ENCODE measurements at places on chromosomes 11 and 22. TPM values are rescaled to one million over a fixed set of nuclear protein-coding genes. Genes with fewer than 3 reads are reported as not detected.

Gene KRTAP5-1
- polyA plus RNA-seq: not detected

Gene PYGM
- 260 TPM for polyA plus RNA-seq

- H3K27me3 ChIP-seq: no peaks in the 10 kb centered on the region
- H3K36me3 ChIP-seq: no peaks in the 10 kb centered on the region
- no peak overlapping the region for H3K27ac ChIP-seq
- peaks cover 4% of the 10 kb centered on the region for H3K4me1 ChIP-seq
- DNase-seq: no peak
Measured at GRCh38 chr11:113684496-113684895, 21.6 kb downstream of the TMPRSS5 start.

GRCh38 chr22:35150183-35151107, 84.5 kb downstream of the ISX start:
- H3K27me3 ChIP-seq: no peaks in the 10 kb centered on the region
- no peak overlapping the region for H3K4me3 ChIP-seq
- no peaks in the 10 kb centered on the region for H3K4me1 ChIP-seq
- H3K36me3 ChIP-seq: no peaks in the 10 kb centered on the region

DNA sequence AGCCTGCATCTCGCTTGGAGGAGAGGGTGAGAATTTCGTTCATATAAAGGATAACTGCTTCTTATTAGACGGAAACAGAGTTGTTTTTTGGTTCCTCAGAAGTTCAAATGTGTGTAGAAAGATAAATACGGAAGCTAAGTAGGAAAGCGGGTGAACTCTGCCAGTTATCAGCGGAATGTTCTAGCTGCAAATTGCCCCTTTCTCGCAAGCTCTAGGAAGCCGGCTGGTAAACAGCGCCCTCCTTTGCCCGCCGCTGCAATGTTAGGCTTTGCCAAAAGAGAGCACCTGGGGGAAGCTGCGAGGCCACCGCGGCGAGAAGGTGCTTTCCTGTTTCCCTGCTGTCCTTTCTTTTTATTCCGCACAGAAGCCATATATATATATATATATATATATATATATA, 67.0 kb downstream of the IGLL5 start:
- H3K27me3 ChIP-seq: no peaks in the 10 kb centered on the region
- no peaks in the 10 kb centered on the region for H3K36me3 ChIP-seq
- no peak overlapping the region for H3K27ac ChIP-seq
- DNase-seq: no peak
- no peak overlapping the region for H3K4me3 ChIP-seq
- H3K4me1 ChIP-seq: no peaks in the 10 kb centered on the region

- H3K4me1 ChIP-seq: peaks cover 6% of the 10 kb centered on the region
- H3K4me3 ChIP-seq: no peak overlapping the region
- no peaks in the 10 kb centered on the region for H3K27me3 ChIP-seq
- DNase-seq: no peak
- H3K27ac ChIP-seq: no peak overlapping the region
- no peaks in the 10 kb centered on the region for H3K36me3 ChIP-seq
Measured at GRCh38 chr11:20457001-20457799, 69.7 kb downstream of the PRMT3 start.

DNA sequence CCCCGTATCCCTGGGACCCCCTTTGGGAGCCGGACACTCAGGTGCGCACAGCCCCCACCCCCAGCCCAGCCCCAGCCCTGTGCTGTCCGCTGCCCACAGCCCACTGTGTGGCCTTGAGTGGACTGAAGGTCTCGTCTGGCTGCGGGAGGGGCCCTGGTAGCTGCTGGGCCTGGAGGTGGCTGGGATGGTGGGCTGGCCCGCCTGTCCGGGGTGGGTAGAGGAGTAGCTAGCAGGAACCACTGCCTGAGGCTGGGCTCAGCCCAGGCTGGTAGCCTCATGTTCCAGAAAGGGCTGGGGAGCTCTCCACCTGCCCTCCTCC, 4.6 kb upstream of the MUC6 start:
- no peak for DNase-seq
- no peaks in the 10 kb centered on the region for H3K4me1 ChIP-seq
- no peak overlapping the region for H3K27ac ChIP-seq
- no peaks in the 10 kb centered on the region for H3K27me3 ChIP-seq
- H3K4me3 ChIP-seq: no peak overlapping the region

GRCh38 chr11:22521226-22521625, 104.4 kb downstream of the FANCF start:
- no peak overlapping the region for H3K4me3 ChIP-seq
- H3K4me1 ChIP-seq: no peaks in the 10 kb centered on the region
- H3K27ac ChIP-seq: no peak overlapping the region
- DNase-seq: peak; percentile 9
- no peaks in the 10 kb centered on the region for H3K36me3 ChIP-seq

- no peaks in the 10 kb centered on the region for H3K4me1 ChIP-seq
- H3K27ac ChIP-seq: no peak overlapping the region
- DNase-seq: no peak
- no peaks in the 10 kb centered on the region for H3K36me3 ChIP-seq
Measured at GRCh38 chr11:106988151-106989077, 29.9 kb downstream of the GUCY1A2 start.

DNA sequence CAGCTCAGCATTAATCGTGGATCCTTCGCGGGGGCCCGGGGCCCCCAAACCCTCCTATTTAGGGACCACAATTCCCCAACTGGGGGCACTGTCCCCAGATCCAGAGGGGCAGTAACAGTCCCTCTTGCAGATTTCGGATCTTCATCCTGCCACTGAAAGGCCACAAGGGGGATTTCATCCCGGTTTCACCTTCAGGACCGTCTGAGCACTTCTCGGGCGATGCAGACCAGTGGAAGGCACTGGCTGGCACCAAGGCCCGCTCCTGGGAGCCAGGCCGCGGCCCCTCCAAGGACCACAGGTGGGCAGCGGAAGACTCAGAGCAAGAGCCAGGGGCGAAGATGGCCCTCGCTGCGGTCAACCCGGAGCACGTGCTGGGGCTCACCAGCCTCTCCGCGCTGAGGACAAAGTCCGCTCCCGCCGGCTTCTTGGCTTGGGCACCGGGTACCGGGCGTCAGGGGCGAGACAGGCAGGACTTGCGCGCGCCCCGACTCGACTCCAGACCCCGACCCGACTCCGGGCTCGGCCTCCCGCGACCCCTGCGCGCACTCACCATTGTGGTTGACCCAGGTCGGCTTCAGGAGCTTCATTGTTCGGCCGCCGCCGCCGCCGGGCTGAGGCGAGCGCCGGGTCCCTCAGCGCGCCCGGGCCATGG, 517 bp downstream of the HIRA start:
- DNase-seq: peak; percentile 39
- peaks cover 13% of the 10 kb centered on the region for H3K36me3 ChIP-seq
- H3K4me1 ChIP-seq: peaks cover 13% of the 10 kb centered on the region
- no peaks in the 10 kb centered on the region for H3K27me3 ChIP-seq

- no peaks in the 10 kb centered on the region for H3K36me3 ChIP-seq
- H3K4me1 ChIP-seq: peaks cover 8% of the 10 kb centered on the region
- no peak overlapping the region for H3K4me3 ChIP-seq
- no peak for DNase-seq
- H3K27ac ChIP-seq: no peak overlapping the region
Measured at GRCh38 chr11:95269036-95269819, 38.2 kb upstream of the SESN3 start.
